CD8-positive, alpha-beta memory T cell (primary cell): ENCODE measurements at places on chromosomes 13 and 19.
A peak's percentile ranks its signal among the peaks of the same experiment; 100 is the strongest.

- no peak for DNase-seq
These were observed 910.8 kb upstream of the SLITRK6 start for GRCh38 chr13:86710013-86710412.

DNA sequence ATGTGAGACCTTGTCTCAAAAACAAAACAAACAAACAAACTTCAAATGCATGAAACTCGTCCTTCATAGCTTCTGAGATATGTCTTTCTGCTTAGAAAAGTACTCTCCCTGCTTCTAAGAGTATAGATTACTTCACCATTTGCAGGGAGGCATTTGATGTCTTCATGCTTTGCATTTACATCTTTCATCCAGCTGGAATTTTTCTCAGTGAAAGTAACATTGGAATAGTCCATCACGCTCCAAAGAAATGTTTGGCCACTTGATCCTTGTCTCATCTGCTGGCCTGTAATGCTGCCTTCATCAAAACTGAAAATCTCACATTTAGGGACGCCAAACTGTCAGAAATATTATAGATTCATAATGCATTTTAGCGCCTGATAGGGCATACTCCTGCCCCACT is 19.2 kb downstream of the PNMA8A start:
- no peak for DNase-seq

GRCh38 chr13:52118095-52118494 is 10.8 kb downstream of the NEK5 start:
- no peak for DNase-seq

DNA sequence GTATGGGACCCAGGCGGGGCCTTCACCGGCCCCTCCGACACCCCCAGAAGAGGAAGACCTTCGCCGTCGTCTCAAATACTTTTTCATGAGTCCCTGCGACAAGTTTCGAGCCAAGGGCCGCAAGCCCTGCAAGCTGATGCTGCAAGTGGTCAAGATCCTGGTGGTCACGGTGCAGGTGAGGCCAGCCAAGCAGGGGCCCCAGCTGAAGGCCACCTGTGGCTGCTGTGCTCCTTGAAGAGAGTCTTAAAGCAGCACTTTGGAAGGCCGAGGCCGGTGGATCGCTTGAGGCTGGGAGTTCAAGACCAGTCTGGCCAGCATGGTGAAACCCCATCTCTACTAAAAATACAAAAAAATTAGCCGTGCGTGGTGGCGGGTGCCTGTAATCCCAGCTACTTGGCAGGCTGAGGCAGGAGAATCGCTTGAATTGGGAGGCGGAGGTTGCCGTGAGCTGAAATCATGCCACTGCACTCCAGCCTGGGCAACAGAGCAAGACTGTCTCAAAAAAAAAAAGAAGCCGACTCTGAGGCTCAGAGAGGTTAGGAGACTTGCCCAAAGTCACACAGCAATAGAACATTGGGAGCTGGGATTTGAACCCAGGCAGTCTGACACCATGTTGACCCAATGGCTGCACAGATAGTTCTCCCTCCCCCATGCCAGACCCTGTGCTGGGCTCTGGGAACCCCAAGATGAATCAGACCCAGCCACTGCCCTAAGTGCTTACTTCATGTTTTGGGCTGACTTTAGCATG is 2.7 kb downstream of the MCOLN1 start:
- DNase-seq: no peak

GRCh38 chr19:47499371-47499770 is 15.4 kb upstream of the KPTN start:
- no peak for DNase-seq

GRCh38 chr13:37456506-37456905 is 142.1 kb downstream of the POSTN start:
- DNase-seq: no peak

DNA sequence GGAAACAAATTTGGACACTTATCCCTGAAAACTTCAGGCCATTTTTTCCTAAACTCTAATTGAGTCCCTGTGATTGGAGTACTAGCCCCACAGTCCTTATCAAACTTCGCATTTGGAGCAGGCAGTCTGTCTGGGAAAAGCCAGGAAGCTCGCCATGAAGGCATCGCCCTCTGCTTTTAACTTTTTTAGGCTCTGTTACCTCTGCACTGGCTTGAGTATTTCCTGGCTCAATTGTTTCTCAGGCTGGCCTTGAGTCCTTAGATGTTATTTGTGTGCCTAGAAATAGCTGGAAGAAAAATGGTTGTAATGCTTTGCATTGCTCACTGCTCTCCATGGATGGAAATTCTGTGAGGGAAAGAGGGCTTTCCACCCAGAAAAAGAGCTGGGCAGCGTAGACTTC is 24.2 kb downstream of the ACTN4 start:
- no peak for DNase-seq

- DNase-seq: no peak
These were observed 9.0 kb upstream of the SOX1 start for GRCh38 chr13:112057736-112058518.

- no peak for DNase-seq
These were observed 187.6 kb downstream of the STK24 start for GRCh38 chr13:98389319-98389718.

DNA sequence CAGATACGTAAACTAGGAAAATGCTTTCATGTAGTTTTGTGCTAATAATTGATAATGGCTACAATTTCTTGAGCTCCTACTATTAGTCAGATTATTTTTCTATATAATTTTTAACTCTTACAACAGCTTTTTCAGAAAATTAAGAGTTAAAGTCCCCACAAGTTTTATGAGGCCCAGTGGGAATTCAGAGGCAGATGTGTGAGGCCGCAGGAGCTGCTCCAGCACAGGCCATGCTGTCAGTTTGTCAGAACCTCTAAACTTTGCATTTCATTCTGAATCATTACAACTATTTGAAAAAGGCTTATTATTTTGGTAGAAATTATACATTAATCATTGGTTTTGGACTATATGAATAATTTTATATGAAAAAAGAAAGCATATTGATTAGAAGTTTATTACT is 370.8 kb downstream of the MYO16 start:
- DNase-seq: no peak

GRCh38 chr19:47608074-47608918 is 638 bp upstream of the BICRA start:
- DNase-seq: peak; percentile 94

DNA sequence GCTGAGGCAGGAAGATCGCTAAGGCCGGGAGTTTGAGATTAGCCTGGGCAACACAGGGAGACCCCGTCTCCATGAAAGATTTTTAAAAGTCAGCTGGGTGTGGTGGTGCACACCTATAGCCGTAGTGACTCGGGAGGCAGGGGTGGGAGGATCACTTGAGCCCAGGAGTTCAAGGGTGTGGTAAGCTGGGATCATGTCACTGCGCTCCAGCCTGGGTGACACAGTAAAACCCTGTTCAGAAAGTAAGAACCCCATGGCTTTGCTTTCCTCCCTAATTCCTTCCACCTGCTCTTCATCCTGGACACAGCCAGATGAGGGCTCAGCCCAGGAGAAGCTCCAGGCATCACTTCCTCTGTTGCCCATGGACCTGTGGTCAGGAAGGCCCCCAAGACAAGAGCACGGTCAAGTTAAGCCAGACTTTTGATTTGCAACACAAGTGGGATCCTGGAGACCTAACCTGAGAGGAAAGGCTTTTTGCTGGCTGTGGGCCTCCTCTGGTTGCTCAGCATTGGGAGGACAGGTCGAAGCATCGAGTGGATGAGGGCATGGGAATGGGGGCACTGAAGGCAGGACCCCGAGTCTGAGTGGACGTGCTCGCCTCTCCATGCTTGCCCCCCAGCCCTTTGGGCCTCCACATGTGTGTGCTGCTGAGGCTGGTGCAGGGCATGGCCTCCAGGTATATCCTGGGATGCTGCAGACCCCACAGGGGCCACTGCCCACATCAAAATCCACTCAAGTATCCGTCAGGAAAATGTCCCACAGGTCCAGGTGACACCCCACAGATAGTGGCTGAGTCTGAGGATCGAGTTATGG is 25.4 kb downstream of the TUBA3C start:
- no peak for DNase-seq

GRCh38 chr19:1069009-1069779 is 2.2 kb downstream of the ARHGAP45 start:
- DNase-seq: peak; percentile 64

DNA sequence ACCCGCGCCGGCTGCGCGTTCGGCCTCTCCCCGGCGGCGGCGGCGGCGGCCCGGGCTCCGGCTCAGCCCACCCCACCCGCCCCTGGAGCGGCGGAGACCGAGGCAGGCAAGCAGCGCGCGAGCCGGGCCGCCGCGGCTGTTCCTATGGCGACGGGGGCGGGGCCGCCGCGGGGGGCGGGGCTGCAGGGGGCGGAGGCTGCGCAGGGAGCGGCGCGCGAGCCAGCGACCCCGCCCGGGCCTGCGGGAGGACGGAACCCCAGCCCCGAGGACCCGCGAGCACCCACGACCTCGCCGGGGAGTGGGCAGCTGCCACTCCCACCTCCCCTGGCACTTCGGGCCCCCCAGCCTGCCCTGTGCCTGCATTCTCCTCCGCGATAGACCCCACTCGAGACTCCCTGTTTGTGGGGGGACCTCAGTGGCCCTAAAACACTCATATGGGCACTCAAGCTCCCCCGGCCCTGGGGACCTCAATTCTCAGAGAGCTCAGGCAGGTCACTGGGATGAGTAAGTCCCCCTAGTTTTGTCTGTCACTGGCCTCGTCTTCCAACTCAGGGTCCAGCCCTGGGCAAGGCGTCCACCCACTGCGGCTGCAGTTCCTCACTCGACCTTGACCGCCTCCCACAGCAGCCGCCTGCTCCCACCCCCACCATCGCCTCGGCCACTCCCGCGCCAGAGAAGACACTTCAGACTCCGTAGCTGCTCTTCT is at the start of gene CTXN1:
TSS of gene CTXN1 (minus strand) at position 115 of the 706 bp plus-strand sequence. CDS start 597 bp downstream, outside the sequence.
- DNase-seq: peak; percentile 76

DNA sequence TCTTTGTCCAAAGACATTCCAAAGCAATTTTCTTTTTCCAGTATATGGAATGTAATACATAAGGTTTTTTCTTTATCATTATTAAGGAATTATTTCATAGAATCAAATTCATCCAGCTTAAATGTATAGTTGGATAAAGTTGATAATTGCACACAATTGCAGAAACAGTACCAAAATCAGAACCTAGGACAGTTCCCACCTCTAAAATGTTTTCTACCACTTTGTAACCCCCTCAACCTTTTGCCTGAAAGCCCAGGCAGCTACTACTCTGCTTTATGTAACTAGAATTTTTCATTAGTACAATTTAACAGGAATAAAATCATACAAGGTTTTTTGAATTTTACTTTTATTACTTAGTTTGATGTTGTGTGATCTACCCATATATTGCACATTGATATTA is 98.0 kb downstream of the PRR20E start:
- no peak for DNase-seq

- DNase-seq: no peak
These were observed 250.3 kb upstream of the HTR2A start for GRCh38 chr13:47146991-47147811.

GRCh38 chr13:24747248-24748060 is 16.5 kb upstream of the RNF17 start:
- DNase-seq: no peak

- DNase-seq: no peak
These were observed 657 bp downstream of the ZNF550 start for GRCh38 chr19:57559008-57559403.

- DNase-seq: no peak
These were observed 1.3 kb upstream of the SOX21 start for GRCh38 chr13:94713561-94714182.

GRCh38 chr19:50377517-50377916 is 1.3 kb downstream of the NR1H2 start:
- DNase-seq: no peak

- no peak for DNase-seq
These were observed 31.6 kb downstream of the SIGLEC7 start for GRCh38 chr19:51173681-51174080.

- DNase-seq: no peak
These were observed 158.7 kb downstream of the IRS2 start for GRCh38 chr13:109627649-109628048.

GRCh38 chr19:55447421-55448174 is 4.5 kb upstream of the SHISA7 start:
- no peak for DNase-seq

- no peak for DNase-seq
These were observed 11.4 kb downstream of the MCF2L start for GRCh38 chr13:112980434-112980833.
